ENCODE measurements at places on chromosomes 1 and 21.

GRCh38 chr1:118481126-118481525 lies 296.1 kb upstream of the SPAG17 start:
- no peak for DNase-seq

- DNase-seq, result no peak
These were observed 17.4 kb upstream of the PRDM16 start for GRCh38 chr1:3051270-3052268.

- DNase-seq, result no peak
These were observed 62.7 kb downstream of the RUSC1 start for GRCh38 chr1:155383406-155383805.

DNA sequence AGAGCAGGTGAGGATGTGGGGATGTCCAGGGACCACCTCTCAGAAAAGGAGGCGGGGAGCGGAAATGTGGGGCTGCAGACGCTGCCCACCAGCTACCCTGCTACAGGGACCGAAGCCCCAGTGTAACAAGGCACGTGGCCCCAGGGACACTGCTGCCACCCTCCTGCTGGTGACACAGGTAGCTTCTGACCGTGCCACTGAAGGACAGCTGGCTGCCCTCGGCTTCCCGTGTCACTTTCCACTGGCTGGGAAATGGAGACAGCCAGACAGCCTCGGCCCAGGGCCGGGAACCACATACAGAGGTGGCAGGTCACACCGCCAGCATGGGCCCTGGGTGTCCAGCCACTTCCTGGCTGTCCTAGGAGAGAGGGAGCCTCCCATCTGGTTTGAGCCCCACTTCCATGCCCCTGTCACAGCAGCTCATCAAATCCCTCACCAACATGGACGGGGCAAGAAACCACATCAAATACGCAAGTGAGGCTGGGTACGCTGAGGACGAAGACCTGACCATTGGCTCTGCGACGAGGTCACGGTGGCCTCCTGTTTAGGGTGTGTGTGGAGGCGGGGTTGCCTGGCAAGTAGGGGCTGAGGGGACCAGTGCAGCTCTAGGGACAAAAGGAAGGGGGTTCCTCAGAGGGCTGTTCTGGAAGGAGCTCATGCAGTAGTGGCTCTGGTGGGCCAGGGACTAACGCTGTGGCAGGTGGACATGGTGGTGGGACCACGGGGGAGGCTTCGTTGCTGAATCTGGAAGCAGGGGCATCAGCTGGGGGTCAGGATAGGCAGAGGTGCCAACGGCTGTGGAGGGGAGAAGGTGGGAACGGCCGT lies 5.0 kb downstream of the PEX10 start:
- no peak for DNase-seq

DNA sequence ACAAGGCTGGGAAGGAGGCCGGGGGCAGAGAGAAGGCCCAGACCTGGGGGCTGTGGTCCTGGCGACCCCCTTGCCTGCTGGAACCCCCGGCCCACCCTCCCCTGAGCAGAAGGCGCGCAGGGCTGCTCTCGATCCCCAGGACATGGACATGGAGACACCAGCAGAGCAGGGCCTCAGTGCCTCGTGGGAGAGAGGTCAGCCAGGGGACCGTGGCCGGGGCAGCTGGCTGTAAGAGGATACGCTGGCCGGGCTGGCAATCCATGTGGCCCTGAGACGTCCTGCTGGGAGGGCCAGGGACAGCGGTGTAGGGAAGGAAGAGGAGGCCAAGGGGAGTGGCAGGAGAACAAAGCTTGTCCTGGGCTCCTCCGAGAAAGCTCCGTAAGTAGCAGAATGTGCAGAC lies 132.2 kb downstream of the CASZ1 start:
- no peak for DNase-seq

DNA sequence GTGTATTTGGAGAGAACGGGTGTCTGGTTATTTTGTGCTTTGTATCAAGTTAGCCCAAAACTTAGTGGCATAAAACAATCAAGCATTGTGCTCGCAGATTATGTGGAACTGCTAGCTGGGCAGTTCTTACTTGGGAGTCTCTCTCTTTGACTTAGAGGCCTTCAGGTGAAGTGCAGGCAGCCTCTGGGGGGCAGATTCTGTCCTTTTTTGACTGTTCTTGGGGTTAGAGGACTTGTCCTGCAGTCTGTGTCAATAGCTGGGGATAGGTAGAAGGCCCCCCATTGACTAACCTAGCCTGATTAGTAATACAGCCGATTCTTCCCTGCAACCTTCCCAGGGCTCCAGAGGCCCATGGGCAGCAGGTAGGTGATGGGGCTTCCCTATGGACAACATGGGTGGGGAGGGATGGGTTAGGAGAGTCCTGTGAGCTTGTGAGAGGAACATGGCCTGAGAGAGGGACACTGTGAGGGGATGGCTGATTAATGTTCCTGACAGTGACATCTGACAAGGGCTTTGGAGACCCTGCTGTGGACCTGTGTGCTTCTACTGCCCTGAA lies 37.2 kb upstream of the ACOT11 start:
- DNase-seq, result no peak

DNA sequence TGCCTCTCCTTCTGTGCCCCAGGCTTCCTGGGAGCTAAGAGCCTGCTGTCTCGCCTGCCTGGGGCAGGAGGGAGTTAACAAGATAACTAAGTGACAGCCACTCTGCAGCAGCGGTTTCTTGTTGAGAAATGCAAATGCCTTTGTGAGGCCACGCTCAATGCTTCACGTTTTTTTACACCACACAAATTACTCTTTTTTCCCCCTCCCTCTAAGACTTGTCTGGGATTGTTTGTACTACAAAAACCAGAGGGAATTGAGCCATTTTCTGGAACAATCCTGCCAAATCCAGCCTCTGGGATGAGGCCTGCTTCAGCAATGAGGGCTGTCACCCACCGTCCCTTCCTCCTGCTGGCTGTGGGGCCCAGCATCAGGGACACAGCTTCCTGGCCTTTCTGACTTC lies 119.6 kb downstream of the ACTL8 start:
- no peak for DNase-seq

DNA sequence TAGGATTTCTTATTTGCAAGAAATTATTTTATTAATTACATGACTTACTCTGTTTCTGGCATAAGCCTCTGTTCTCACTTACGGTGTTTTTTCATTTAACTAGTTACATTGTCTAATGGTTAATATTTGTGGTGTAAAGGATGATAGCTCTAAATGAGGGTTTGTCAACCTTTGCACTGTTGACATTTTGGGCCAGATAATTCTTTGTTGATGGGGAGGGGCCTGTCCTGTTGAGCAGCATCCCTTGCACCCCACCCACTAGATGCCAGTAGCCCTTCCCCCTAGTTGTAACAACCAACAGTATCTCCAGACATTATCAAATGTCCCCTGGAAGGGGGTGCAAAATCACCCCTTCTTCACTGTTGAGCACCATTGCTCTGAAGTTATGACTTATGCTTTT lies 83.6 kb upstream of the SLC44A3 start:
- DNase-seq, result no peak

GRCh38 chr1:68228851-68229250 lies 3.5 kb downstream of the WLS start:
- DNase-seq, result no peak

- no peak for DNase-seq
These were observed 653.8 kb downstream of the SMYD3 start for GRCh38 chr1:245853291-245853690.

DNA sequence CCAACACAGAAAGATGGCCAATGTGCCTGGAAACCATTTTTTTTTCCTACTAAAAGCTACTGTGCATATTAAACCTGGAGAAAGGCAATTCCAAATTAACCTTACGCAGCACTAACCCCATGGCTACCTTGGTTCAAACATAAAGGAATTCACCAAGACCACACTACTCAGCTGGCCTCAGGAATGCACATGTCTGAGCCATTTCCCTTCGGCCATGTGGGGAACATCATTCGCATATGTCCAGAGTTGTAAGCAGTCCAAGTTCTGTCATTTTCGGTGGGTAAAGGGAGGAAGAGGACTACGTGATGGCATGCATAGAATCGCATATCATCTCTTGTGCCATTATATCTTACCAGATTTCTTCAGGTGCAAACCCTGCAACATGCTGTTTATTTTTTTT lies 175.4 kb downstream of the NTMT2 start:
- DNase-seq, result no peak

DNA sequence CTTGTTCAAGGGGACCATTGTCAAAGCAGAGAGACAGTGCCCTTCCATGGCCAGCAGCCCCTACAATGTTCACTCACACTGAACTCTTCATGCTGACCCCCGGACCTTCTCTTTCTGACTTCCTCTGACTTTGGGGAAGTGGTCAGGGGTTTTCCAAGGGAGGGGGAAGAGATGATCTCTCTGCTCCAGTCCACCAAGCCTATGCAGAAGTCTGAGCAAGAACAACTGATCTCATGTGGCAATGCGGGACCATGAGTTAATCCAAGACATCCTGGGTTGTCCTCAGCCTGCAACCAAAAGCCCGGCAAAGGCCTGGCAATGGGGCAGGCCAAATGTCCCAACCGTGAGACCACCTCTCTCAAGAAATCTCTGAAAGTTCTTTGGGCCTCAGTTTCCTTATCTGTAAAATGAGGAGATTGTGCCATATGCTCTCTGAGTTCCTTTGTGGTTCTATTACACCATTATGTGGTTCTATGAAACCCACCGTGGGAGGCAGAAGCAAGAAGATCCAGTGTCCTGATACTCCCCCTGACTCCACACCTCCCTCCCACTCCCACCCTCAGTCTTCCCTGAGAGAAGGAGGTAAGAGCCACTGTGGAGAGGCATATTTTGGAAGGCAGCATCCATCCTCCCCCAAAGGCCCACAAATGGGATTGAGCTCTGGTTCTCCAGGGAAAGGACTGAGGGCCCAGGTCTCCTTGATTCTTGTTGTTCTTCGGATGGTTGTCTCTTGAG lies 11.8 kb upstream of the ARHGEF2 start:
- DNase-seq, result no peak

DNA sequence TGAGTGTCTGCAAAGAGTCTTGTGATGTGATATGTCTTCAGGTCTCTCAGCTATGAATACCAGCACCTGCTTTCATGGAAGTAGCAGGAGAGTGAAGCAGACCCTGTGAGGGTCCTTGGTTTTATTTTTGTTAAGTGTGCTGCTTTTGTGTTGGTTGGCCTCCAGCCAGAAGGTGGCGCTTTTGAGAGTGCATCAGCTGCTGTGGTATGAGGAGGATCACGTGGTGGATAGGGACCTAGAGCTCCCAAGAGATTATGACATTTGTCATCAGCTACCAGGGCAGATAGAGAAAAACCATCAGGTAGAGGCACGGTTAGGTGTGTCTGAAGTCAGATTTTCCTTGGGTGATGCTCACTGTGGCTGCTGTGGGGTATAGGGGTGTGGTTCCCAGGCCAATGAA lies 1232.1 kb downstream of the MRPL39 start:
- no peak for DNase-seq

- no peak for DNase-seq
These were observed 35.7 kb upstream of the PLA2G4A start for GRCh38 chr1:186792870-186793581.

- no peak for DNase-seq
These were observed at the start of gene FMOD for GRCh38 chr1:203351037-203351625. TSS of gene FMOD (minus strand) at chr1:203351122. CDS start at chr1:203348270, 2,852 bp downstream.

DNA sequence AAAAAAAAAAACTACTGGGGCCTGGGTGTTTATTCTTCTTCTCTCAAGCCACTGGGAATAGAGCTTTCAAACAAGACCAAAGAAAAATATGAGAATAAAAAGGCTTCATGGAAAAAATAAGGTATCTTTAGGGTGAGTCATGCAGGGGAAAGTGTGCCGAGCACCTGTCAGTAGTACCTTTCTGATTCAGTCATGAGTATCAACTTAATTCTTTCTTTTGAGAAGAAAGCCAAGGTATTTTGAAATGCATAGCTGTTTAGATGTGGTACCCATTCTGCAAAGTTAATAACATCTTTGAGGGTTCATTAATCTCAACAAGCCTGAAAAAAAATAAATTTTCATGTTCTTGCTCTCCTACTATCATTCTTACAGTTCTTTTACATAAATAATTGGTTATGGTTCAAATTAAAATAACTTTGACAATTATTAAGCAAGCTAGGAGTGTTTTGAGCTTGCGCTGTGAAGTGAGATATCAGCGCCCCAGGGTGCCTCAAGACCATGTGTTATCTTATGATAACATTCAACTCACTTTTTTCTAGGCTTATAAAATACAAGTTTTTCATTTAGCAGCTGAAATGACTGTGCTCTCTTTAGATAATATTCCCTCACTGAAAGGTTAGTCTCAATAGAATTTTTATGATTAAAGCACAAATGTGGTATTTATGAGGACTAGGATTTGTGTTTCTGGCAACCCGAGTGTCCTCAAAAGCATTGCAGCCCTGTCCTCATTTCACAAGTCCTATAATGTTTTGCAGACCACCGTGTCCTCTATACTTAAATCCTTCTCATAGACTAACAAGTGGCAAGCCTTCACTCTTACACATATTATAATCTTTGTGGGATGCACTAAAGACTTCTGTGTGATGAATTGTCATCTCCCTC lies 138.6 kb downstream of the SLC44A5 start:
- DNase-seq, result no peak

- DNase-seq, result no peak
These were observed 41.8 kb downstream of the S100B start for GRCh38 chr21:46562964-46563607.

GRCh38 chr1:202438393-202439174 lies 90.1 kb downstream of the PPP1R12B start:
- no peak for DNase-seq

GRCh38 chr1:25609921-25610320 lies 6.7 kb upstream of the MAN1C1 start:
- DNase-seq, result no peak

- no peak for DNase-seq
These were observed 566.7 kb downstream of the ADGRL2 start for GRCh38 chr1:82367456-82367855.

DNA sequence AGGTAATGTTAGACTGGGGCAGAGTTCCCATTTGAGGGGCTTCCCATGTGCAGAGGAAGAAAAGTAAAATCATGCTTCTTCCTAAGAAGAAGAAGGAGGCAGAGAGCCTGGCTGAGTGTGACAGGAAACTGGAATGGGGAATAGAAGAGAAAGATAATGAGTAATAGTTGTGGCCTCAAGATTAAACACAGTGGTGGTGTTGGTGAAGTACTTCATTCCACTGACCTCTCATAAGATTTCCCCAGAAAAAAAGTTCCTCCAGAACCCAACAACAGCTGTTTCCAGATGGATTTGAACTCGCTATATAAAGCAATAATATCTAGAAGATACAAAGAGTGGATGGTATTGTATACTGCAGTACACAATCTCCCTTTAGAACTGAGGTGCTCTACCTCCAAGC lies 13.0 kb downstream of the RGS1 start:
- DNase-seq, result no peak
